COLO829 (cell line): ENCODE measurements at places on chromosomes 4 and X.

DNA sequence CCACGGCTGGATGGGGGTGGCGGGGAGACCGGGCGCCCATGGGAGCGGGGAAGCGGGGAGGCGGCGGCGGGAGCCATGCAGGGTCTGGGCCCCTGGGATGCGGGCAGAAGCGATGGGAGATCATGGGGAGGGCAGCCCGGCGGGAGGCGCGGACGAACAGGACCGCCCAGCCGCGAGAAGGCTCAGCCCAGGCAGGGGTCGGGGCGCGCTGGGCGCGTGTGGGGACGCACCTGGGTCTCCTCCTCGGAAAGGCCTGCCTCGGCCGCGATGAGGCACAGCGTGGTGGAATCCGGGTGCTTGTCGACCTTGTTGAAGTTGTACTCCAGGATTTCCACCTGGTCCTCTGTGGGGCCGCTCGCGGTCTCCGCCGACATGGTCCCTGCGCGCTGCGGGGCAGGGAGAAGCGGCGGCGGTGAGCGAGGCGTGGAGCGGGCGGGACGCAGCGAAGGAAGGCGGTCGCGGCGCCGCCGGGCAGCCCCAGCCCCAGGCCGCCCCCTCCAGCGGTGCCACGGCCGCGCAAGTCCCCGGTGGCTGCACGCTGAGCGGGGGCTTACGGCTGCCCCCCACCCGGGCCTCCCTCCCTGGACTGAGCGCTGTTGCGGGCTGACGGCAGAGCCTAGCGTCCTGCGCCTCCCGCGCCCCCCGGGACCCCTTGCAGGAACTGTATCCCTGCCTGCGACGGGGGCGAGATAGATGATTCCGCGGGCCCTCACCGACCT lies 25.3 kb downstream of the HOPX start:
- DNase-seq, result no peak

DNA sequence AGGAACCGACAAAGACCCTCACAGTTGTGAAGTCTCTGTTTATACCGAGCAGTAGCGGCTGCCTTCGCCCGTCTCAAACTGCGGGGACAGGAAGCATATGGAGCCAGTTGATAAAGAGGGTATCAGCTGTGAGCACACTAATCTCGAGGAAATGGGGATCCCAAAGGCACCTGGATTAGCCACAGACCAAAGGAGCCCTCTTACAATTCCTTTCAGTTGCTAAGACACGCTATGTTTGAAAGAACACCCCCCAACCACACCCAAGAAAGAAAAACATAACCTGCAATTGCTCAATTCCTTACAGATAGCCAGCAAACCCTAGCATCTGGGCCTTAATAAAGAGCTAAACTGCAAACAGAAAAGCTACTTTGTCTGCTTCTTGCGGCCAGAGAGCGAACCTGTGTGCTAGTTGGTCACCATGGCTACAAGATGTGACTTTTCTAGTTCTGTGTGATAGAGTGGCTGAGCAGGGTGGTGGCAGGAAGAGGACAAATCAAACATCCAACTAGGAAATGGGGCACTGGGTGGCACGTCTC lies 23.3 kb upstream of the CHRNA9 start:
- no peak for DNase-seq

DNA sequence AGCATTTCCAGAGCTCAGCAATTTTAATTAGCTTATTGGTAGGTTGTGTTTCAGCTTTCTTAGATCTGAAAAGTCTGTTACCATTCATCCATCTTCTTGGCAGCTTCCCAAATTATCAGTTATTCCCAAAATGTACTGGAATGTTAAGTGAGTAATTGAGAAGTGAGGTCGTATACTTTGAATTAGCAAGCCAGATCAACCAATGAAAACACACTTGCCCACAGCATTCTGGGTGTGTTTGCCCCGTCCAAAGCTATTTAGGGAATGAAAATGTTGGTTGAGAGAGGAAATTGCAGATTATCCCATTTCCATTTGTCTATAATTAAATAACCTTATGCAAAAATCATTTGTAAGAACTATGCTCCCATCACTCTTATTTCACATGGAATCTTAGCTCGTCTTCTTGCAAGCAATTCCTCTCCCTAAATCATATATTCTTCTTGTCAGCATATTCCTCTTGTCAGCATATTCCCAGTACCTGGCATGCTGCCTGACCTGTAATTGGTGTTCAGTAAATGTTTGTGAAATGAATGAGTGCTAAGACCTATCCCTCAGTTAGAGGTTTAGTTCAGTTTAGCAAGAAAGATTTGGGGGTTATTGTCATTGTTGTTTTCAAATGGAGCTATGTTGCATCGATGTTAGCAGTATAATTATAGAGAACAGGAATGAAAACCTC lies 23.3 kb upstream of the ANTXR2 start:
- no peak for DNase-seq

DNA sequence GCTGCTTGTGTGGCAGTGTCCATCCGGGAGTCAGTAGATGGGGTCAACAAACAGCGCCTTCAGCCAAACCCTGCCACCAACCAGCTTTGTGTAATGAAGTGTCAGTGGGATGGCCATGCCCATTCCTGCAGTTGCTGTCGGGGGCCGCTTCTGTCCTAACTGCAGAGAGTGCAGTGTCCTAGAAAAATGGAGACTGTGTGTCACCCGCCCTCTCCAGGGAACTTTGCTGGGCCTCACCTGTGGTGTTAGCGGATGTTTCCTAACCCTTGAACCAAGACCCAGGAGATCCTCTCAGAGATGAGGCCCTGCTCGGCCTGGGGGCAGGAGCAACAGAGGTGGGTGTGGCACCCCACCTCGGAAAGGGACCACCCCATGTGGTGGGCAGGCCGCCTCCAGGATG lies 35.3 kb upstream of the HGFAC start:
- no peak for DNase-seq

DNA sequence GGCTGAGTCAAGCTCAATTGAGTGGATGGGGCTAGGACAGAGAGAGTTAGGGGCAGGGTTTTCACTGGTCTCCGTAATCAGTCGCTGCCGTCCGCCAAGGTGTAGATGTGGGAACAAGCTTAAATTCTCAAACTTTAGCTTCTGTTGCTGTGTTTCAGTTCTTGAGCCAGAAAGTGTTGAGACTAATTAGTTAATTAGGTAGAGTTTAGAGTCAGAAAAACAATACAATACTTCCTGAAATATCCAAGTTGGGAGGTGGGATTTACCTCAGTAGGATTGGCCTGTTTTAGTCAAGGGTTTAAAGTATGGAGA lies 1.1 kb upstream of the UBE2D3 start:
- no peak for DNase-seq

GRCh38 chr4:91233164-91233563 lies 1070.6 kb upstream of the GRID2 start:
- no peak for DNase-seq

DNA sequence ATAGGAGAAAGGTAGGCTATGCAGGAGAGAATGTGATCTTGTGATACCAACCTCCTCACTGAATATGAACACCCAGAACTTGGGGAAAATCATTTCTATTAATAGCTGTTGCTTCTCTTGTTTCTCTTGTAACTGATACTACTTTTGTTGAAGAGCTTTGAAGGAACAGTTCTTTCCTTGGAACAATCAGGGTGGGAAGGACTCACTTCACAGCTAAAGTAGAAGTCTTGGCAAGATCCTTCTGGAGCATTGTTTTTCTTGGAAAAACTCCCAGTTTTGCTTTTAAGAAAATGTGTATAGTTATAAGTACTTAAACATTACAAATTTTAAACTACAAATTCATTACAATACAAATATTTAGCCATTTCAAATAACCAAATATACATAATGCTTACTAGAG lies 19.1 kb upstream of the XK start:
- no peak for DNase-seq

DNA sequence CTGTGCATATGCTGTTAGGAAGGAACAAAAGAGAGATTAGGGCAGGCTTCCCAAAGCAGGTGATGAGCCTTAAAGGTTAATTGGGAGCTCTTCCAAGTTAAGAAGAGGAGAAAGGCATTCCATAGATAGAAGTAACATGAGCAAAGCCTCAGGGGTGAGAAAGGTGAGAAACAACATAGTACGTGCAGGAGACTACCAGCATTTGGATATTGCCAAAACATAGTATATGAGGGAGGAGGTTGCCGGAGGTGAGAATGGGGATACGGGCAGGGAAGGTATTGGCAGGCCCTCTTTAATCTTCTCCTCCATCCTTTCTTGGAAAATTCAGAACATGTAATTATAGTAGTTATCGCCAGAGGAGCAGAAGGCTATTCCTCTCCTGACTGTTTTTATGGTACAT lies 96.1 kb upstream of the MBNL3 start:
- no peak for DNase-seq

GRCh38 chr4:45004847-45005565 lies 278.6 kb upstream of the GNPDA2 start:
- DNase-seq, result no peak

GRCh38 chrX:154378059-154378798 lies 866 bp upstream of the EMD start:
- no peak for DNase-seq

DNA sequence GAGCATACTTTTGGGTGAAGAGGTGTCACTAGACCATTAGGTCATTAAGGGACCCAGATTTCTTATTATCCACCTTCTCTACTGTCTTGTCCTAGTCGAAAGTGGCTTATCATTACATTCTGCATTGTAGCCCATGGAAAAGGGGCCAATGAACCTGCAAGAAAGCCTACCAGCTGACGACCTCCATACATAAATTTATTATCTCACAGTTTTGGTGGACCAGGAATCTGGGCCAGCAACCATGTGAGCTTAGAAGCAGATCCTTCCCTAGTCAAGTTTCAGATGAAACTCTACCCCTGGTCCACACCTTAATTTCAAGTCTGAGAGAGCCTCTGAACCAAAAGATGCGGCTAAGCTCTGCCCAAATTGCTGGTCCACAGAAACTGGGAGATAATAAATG lies 37.6 kb downstream of the RPS6KA3 start:
- no peak for DNase-seq

- no peak for DNase-seq
These were observed 318.6 kb downstream of the LDB2 start for GRCh38 chr4:16579866-16580265.

- DNase-seq, result no peak
These were observed 358.3 kb downstream of the MAPK10 start for GRCh38 chr4:86001591-86001990.

GRCh38 chr4:8601556-8601955 lies 9.0 kb downstream of the CPZ start:
- DNase-seq, result no peak
